Left colon (tissue), 2 donors: ENCODE measurements at places on chromosomes 11 and 22. TPM values are rescaled to one million over a fixed set of nuclear protein-coding genes. Genes with fewer than 3 reads are reported as not detected.

GRCh38 chr22:28299753-28300152, 379.9 kb downstream of the TTC28 start:
- DNase-seq, result no peak

The UBQLN3 gene
- total RNA-seq, result not detected

The SUSD2 gene
- total RNA-seq, result 1.9 TPM

The TBX10 gene
- 27.1 TPM for total RNA-seq

The KCNJ1 gene
- total RNA-seq, result not detected

The ACCS gene
- total RNA-seq, result 17.5 TPM

GRCh38 chr11:57647960-57648800, 1.5 kb downstream of the YPEL4 start:
- no peak for DNase-seq

- DNase-seq, result no peak
Measured at GRCh38 chr11:10526974-10527918, 13.7 kb downstream of the RNF141 start.

The NDUFA6 gene
- 125 TPM for total RNA-seq

The MALAT1 gene
- 7,483 TPM for total RNA-seq

The SAA1 gene
- total RNA-seq, result 11.3 TPM
